NCI-H460 (cell line): ENCODE measurements at places on chromosomes 5 and 9. TPM values are rescaled to one million over a fixed set of nuclear protein-coding genes. Genes with fewer than 3 reads are reported as not detected.

- DNase-seq, result no peak
Observed at GRCh38 chr5:34928267-34928666, 1.1 kb upstream of the DNAJC21 start.

- DNase-seq, result no peak
Observed at GRCh38 chr5:150342583-150342982, 14.9 kb upstream of the TCOF1 start.

DNA sequence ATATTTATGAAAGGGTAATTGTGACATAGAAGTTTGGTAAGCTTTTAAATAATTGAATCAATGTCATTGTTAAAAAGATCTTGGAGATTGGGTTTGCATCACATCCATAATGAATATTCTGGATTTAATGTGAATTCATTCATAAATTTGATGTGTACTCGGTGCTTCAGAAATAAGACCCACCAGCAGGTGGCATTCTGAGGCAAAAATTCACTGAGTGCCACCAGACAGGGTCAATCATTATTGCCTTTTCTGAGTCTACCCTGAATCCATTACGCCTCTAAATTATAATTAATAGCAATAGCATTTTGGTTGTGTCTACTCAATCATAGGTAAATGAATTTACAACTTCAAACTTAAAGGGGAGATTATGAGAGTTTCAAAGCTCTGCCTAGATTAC is 1.0 kb downstream of the TRPC7 start:
- peak; percentile 8 for DNase-seq

- DNase-seq, result no peak
Observed at GRCh38 chr5:158970569-158971014, 129.1 kb downstream of the EBF1 start.

Gene SLC6A18
- not detected in 2 replicates for total RNA-seq

Gene CDX1
- total RNA-seq, result not detected in 2 replicates

Gene TUSC1
- 13.7 and 20.7 TPM in 2 replicates for total RNA-seq
